BJ (cell line): ENCODE measurements at places on chromosomes 1 and 21. TPM values are rescaled to one million over a fixed set of nuclear protein-coding genes. Genes with fewer than 3 reads are reported as not detected.
A peak's percentile ranks its signal among the peaks of the same experiment; 100 is the strongest.

Gene GPATCH2
- 2.7 and 6.3 TPM in 2 replicates for polyA plus RNA-seq

Gene KCNA2
- not detected in 2 replicates for polyA plus RNA-seq

Gene NEXN
- 7.8 and 16.9 TPM in 2 replicates for polyA plus RNA-seq

Gene HLCS
- polyA plus RNA-seq, result 16.9 and 23.3 TPM in 2 replicates

DNA sequence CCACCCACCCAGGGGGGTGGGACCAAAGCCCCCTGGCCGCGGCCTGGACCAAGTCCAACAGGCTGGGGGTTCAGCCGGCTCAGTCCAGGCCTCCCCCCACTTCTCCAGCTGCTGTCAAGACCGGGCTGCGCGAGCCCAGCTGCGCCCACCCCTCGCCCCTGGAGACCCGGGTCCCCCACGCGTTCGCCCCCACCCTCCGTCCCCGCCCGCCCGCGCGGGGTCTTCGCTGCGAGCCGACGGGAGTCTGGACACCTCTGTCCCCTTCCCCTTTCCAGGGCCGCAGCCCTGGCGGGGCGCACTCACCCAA lies 253 bp downstream of the RAP1GAP start:
- no peak for DNase-seq

DNA sequence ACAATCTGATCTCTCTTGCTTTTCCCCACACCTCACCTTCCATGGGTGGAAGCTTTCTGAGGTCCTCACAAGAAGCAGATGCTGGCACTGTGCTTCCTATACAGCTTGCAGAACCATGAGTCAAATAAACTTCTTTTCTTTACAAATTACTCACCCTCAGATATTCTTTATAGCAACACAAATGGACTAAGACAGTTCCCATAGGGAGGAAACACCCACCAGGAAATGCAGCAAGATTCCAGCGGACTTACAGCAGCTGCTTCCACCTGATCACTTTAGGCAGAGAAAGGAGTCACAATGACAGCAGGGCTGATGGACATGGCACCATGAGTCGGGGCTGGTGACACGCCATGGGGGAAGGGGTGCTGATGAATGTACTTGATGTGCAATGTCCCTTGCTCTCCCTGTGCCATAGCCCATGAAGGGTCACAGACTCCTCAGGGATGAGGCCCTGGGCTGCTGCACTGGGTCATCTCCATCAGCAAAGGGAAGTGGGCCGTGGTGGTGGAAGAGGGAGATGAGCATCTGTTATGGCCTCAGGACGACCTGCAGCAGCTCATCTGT lies 53.9 kb downstream of the PRSS38 start:
- DNase-seq, result peak; percentile 15

DNA sequence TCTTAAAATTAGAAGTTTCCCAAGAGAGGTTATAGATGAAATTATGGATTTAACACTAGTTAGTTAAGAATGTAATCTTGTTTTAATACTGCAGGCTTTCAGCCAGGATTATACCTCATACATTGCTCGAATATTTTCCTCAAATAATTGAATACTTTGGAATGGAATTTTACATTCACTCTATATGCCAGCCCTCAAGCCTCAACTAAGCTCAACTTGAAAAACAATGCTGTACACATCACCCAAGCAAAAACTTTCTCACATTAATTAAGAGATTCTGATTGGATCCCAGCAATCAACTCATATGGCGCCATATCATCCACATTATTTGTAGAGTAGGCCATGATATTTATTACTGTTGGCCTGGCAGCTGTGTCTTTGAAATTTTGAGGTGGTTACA lies 710.7 kb upstream of the ADAMTS5 start:
- DNase-seq, result no peak

- no peak for DNase-seq
Measured at GRCh38 chr1:245843101-245843500, 664.0 kb downstream of the SMYD3 start.

GRCh38 chr1:85178396-85178795 lies 22.4 kb downstream of the SYDE2 start:
- no peak for DNase-seq

DNA sequence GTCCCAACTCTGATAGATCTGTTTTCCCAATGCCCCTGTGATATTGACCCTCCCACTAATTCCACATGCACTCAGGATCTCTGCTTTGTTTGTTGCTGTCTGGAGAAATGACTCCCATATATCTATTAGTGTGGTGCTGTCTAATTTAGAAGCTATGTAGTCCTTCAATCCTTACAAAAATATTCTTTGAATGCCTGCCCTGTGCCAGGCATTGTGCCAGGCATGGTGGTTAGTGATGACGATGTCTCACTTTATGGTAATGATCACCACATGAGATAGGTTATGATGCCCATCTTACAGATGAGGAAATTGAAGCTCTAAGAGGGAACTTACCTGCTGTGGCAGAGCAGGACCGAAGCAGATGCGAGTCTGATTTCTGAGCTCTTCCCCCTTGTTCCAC lies 12.9 kb downstream of the MYOG start:
- no peak for DNase-seq

GRCh38 chr1:69138172-69138571 lies 429.6 kb upstream of the LRRC7 start:
- no peak for DNase-seq

DNA sequence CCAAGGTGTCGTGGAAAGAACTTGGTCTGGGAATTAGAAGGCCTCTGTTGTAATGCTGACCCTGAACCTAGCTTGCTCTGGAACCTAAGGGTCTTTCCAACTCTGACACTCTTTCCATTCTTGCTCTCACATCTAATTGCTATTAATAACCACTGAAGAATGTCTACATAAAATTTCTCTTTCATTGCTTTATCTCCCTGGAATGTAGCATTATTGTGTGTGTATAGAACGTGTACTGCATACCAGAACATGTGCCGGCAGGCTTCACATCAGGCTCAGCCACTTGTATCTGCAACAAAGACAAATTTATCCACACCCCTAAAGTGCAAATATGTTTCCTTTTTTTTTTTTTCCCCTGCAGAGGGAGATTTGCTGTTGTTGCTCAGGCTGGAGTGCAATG lies 13.9 kb upstream of the LAX1 start:
- DNase-seq, result peak; percentile 32

DNA sequence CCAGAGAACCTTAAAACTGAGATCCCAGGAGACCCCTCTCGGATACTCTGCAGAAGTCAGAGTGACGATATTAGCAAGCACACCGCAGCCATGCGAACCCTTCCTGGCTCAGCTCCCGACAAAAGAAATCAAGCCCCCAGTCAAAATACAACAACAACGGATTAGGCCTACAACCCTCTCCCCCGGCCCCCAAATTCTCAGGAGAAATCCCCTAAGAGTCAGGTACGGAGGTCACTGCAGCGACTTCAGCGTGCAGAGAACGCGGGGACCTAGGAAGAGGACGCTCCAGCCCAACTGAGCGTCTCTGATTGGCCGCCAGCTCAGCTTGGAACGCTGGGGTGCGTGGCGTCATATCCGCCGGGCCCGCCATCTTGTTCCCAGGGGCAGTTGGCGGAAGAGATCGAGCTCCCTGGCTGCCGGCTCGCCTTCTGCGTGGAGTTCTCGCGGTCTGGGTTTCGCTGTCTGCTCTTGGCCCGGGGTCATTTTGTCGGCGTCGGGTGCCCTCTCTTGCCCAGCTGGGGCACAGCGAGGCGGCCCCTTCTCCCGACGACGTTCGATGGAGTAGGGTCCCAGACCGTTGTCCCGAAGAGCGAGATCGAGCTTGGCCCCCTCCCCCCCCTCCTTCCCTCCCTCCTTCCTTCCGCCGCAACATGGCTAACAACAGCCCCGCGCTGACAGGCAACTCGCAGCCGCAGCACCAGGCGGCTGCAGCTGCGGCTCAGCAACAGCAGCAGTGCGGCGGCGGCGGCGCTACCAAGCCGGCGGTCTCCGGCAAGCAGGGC lies at the start of gene PRPF38B:
TSS of gene PRPF38B (plus strand) at position 369 of the 782 bp plus-strand sequence. CDS start at position 651, 282 bp downstream.
- DNase-seq, result peak; percentile 44

- no peak for DNase-seq
Measured at GRCh38 chr1:166064951-166065350, 101.8 kb downstream of the FAM78B start.

- DNase-seq, result no peak
Measured at GRCh38 chr1:17355898-17356297, 16.1 kb upstream of the PADI6 start.

DNA sequence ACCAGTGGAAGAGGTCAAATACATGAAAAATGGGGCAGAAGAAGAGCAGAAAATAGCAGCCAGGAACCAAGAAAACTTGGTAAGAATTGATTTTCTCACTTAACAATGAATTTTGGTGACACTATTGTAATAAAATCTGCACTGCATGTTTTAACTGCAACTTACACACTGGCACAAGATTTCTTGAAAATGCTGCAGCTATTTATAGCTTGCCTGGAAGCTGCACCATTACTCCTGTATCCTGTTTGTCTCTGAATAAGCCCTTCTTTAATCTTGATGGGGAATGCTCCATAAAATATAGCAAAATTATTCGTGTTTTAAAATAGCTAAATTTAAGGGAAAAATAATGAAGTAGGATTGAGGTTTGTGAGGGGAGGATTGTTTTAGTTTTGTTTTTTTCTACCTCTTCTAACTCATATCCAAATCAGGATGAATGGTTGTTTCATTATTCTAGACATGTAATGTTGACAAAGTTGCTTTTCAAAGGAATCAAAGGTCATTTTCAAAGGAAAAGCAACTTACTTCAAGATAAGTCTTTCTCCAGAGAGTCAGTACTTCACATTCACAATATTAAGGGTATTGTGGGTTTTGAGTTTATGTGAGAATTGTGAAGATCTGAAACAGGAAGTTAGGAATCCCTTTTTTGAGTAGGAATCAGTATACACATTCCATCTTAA lies 120.9 kb downstream of the C1orf21 start:
- DNase-seq, result no peak

GRCh38 chr1:213050745-213051126 lies 305 bp upstream of the RPS6KC1 start:
- no peak for DNase-seq

DNA sequence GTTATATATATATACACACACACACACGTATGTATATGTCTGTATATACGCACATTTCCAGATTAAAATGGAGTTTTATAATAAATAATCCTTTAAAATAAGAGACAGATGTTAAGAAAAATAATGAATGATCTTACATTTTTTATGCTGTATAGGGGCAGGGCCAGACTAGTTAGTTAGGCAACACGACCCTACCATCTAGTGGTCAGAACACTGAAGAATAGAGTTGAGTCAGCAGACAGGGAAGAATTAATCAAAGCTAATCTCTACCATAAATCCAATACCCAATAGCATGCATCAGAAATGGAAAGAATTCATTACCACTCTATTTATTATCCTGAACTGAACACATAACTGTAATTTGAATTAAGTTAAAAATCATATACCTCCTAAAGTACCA lies 156.7 kb downstream of the BRINP3 start:
- DNase-seq, result no peak

GRCh38 chr1:19405761-19406487 lies 79.4 kb downstream of the CAPZB start:
- no peak for DNase-seq

DNA sequence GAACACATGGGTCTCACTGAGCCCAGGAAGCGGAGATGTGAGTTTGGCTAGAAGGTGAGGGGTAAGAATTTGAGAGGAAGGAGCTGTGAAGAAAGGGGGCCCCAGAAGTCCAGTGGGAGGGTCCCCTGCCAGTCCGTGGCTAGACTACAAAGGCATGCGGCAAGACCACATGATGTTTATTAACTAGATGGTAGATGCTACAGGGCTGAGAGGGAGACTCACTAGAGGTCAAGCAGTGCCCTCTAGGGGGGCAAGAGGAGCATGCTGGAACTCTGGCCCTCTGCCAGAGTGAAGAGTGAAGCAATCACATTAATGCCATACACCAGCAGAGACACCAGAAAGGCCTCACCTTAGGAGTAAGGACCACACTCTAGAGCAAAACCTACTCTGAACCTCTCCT lies 12.2 kb downstream of the KIAA0319L start:
- DNase-seq, result no peak

- no peak for DNase-seq
Measured at GRCh38 chr1:174451408-174451807, 3.6 kb downstream of the GPR52 start.

GRCh38 chr21:21387916-21388315 lies 389.7 kb downstream of the NCAM2 start:
- no peak for DNase-seq

- DNase-seq, result no peak
Measured at GRCh38 chr1:91806769-91807700, 78.9 kb downstream of the TGFBR3 start.

GRCh38 chr1:179048339-179049124 lies 22.8 kb downstream of the FAM20B start:
- no peak for DNase-seq

- no peak for DNase-seq
Measured at GRCh38 chr1:241985787-241986186, 13.1 kb downstream of the MAP1LC3C start.

GRCh38 chr1:154748405-154748775 lies 121.7 kb downstream of the KCNN3 start:
- no peak for DNase-seq

DNA sequence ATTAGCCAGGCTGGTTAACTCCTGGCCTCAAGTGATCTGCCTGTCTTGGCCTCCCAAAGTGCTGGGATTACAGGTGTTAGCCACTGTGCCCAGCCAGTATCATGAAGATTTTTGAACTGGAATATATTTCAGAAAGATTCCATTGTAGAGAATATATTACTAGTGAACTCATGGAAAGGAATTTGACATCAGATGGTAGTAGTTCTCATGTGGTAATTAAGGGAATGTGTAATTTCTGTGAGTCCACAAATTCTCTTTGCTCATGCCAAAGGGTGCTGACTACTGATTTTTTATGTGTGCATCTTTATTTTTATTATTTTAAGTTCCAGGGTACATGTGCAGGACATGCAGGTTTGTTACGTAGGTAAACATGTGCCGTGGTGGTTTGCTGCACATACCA lies 10.4 kb downstream of the DTL start:
- DNase-seq, result no peak

- DNase-seq, result no peak
Measured at GRCh38 chr1:206015071-206015470, 8.6 kb downstream of the CTSE start.

DNA sequence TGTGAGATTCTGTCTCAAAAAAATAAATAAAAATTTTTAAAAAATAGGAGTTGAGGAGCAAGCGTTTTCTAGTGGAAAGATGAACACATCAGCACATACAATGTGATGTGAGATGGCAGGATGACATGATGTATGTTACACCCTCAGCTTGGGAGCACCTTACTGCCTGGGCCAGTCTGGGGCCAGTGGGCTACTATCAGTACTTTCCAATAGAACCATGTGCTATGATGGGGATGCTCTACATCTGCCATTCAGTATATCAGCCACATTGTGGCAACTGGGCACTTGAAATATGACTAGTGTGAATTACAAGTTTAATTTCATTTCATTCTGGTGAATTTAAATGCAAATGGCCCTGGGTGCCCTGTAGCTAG lies 156.0 kb downstream of the PGBD5 start:
- DNase-seq, result no peak

GRCh38 chr1:100206301-100206700 lies 28.2 kb upstream of the LRRC39 start:
- DNase-seq, result no peak

GRCh38 chr1:233463333-233463732 lies 135.8 kb downstream of the MAP3K21 start:
- DNase-seq, result no peak
